Kidney tubule cell (primary cell): ENCODE measurements at places on chromosomes 12 and 14.

DNA sequence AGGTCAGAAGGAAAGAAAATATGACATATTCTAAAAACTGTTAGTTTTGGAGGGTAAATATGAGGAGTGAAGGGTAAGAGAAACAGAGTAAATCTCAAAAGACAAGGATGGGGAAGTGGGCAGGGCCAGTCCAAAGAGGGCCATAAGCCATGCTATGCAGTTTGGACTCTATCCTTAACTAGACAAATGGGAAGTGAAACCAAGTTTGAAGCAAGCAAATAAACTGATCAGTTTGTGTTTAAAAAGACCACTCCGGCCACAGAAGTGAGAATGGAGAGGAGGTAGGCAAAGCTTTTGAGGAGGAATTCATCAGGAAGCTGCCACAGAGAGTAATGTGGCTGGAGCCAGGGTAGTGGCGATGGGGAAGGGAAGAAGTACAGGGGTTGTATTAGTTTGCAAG, 37.5 kb upstream of the DAAM1 start:
- no peak for DNase-seq

DNA sequence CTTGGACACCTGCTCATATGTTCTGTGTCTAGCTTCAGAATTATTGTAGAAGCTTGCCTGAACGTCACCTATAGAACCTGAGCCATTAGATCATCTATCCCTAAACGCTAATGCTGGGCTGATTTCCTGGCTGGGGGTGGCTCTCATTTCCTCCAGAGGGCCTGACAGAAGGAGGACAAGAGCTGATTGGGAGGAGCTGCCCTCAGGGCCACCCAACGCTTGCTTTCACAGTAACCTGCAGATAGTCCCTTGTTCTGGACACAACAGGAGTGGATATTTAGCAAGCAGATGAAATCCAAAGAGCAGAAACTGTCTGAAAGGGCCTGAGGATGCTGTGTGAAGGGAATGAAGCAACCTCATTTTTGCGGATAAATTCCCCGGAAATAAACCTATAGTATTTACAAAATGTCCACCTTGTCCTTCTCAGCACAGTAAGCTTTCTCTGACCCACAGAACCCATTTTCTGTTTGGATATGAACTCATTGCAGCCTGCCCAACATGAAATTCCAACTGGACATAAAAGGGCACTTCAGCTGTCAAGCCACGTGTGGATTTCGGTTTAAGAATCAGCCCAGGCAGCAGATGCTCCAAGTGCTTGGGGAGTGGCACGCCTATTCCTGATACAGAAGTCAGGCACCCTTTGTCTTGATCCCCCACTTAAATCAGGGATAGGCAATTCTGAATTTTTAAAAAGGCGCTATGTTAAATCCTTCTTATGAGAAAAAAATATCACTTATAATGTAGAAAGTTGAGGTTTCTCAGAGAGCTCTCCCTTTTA, 32.8 kb upstream of the TUBA1C start:
- no peak for DNase-seq

GRCh38 chr14:39768589-39768988, 336.4 kb upstream of the FBXO33 start:
- DNase-seq: peak; percentile 12

- DNase-seq: no peak
Measured at GRCh38 chr14:77469067-77469505, 11.2 kb downstream of the AHSA1 start.

DNA sequence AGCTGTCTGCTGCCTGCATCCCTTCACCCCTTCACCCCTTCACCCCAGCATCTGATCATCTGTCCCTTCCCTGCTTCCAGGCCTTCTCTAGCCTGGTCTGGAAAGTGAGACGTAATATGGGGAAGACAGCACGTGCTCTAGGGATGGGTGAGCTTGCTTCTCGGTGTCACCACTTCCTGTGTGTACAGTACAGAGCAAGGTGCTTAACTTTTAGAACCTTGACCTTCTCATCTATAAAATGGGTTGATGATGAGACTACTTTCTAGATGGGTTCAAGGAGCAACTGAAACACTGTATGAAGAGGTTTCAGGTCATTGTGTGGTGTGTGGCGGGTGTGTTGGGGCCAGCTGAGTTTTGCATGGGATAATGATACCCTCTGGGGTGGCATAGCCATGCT, 140.5 kb downstream of the TSPAN9 start:
- no peak for DNase-seq

DNA sequence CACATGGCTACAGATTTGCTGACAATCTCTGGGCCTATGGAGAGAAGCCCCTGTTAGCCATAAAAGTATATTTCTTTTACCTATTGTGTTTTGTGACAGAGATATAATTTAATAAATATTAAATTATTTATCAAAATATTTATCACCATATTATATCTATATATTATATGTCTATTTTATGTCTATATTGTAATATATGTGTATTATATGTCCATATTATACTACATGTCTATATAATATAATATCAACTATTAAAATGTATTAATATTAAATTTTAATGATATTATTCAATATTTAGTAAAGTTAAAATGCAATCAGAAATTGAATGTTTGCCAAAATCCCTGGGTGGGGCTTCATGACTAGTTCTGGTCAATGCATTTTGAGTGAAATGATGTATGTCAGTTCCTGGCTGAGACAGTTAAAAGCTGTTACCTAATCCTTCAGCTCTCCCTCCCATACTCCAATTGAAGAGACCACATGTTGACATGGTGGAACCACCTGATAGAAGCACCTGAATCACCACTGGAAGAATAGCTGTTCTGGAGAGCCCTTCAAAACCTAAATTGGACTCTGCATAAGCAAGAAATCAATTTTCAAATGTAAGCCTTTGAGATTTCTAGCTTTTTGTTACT, 357.3 kb upstream of the DDHD1 start:
- no peak for DNase-seq

GRCh38 chr14:75373616-75374015, 54.2 kb upstream of the JDP2 start:
- DNase-seq: no peak

DNA sequence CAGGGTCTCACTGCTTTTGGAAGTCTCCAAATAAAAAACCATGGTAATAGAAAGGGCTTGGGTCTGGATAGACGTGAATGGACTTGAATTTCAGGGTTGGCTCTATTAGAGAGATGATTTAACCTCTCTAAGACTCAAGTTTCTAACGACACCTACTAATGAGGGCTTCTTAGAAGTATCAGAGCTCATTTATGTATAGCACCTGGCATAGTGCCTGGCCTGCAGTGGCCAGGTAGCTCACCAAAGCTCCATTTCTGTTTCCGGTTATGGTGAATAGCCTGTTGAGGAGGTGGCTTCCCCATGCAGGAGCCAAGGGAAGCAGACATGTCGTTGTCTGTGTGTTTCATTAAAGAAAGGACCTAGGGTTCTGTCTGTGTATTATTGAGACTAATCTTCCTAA, 108.6 kb downstream of the ETV6 start:
- DNase-seq: no peak

DNA sequence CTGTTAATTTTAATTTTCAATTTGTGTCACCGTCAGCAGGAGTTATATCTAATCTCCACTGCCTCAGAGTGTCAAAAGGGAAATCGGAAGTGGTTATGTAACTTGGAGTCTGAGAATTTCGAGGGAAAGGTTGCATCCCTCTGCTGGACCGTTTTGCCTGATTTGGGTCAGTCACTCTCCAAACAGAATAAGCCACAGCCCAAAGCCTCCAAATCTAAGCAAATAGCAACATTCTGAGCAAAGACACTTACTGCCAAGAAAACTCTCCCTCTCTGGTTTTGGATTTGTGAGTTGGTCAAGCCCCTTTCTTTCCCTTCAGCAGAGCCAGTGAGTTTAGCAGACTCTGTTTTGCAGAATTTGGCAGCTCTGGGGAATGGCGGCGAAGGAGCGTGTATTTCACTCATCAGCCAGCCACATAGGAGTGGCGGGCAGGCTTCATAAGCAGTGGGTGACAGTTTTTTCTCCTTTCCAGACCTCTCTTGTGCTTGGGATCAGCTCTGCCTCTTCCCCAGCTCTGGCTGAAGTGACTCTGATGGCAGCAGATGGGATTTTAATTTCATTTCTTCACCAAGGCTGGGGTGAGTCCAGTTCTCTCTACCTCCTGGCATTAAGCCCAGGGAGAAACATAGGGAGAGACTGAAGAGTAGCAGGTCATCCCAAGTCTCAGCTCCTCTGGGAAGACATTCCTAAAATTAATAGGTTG, 218.7 kb upstream of the NOS1 start:
- DNase-seq: no peak

DNA sequence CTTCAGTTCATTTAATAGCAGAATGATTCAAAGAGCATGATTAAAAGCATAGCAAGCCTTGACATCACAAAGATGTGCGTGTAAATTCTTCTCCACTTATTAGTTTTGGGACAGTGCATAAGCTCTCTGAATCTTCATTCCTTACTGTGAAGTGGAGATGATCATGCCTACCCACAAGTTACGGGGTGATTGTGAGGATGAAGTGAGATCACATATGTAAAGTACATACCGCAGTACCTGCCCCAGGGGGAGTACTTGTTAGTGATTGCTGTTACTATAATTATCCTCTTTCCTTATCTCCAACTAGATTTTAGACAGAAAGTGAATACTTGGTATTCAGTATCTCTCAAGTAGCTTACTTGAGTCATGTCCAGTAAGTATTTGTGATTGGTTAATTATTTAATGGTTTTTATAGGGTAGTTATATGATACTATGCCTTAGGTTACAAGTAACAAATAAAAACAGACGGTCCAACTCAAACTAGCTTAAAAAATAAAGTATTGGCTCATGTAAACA, 6.0 kb downstream of the RAD9B start:
- no peak for DNase-seq

DNA sequence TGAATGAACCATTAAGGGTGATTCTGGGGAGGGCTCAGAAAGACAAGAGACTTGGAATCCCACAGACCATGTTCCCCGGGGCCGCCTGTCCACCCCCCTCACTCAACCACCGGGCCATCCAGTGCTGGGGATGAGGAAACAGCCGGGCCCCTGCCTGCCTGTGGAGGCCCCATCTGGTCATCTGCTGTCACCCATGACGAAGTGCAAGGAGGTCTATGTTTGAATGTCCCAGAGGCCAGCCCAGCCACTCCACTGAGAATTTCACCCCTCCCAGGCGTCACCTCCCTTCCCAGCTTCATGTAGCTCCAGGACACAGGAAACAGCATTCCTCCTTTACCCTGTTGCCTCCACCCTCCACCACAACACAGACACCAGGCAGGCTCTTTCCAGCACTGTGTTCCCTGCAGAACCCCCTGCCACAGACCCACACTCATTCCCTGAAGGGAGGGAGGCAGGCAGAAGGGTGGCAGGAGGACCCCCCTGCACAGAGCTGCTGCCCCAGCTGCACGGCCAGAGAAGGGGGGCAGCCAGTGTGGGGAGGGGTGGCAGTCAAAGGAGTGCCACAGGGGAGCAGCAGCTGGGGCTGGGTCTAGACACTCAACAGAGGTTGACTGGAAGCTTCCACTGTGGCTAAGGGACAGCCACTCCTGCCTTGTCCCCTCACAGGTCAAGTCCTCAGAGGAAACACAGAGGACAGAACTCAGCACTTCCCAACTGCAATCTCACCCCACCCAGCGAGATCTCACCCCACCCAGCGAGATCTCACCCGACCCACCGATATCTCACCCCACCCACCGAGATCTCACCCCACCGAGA, 50.3 kb upstream of the PPP2R5C start:
- no peak for DNase-seq

- peak; percentile 28 for DNase-seq
Measured at GRCh38 chr12:58504143-58504938, 416.0 kb downstream of the LRIG3 start.

- no peak for DNase-seq
Measured at GRCh38 chr12:123483602-123484248, 25.8 kb downstream of the SNRNP35 start.

- DNase-seq: peak; percentile 80
Measured at GRCh38 chr12:27981874-27982273, 9.3 kb upstream of the PTHLH start.

DNA sequence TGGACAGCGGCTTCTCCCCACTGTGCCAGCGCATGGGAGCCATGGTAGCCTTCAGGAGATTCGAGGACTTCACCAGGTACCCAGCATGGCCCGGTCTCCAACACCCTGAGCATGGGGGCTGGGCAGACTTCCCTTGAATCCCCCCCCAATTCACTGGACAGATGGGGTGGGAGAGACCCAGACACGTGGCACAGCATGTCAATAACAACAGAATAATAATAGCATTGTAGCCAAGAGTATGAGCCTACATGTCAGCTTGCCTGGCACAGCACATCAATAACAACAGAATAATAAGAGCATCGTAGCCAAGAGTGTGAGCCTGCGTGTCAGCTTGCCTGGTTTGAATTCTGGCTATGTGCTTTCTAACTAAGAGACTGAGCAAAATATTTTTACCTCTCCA, 76.4 kb downstream of the FOXN4 start:
- no peak for DNase-seq

GRCh38 chr14:101243587-101244338, 317.5 kb upstream of the DIO3 start:
- no peak for DNase-seq

DNA sequence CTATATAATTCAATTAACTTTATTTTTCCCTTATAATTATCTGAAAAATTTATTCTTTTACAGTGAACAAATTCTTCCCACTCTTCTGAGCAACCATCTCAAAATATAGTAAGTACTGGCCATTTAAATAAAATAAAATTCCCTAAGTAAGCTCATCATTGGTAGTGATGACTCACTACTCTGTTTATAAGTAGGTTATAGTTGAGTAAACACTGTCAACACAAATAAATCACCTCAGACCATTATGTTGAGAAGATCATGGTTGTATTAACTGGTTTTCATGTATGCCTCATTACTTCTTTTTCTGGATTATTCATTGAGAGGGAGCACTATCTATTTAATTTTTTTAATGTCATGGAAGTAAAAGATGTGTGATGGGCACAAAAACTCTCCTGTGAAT, 220.5 kb downstream of the SEC23A start:
- no peak for DNase-seq

- DNase-seq: peak; percentile 8
Measured at GRCh38 chr14:90632451-90632850, 183.8 kb downstream of the TTC7B start.

DNA sequence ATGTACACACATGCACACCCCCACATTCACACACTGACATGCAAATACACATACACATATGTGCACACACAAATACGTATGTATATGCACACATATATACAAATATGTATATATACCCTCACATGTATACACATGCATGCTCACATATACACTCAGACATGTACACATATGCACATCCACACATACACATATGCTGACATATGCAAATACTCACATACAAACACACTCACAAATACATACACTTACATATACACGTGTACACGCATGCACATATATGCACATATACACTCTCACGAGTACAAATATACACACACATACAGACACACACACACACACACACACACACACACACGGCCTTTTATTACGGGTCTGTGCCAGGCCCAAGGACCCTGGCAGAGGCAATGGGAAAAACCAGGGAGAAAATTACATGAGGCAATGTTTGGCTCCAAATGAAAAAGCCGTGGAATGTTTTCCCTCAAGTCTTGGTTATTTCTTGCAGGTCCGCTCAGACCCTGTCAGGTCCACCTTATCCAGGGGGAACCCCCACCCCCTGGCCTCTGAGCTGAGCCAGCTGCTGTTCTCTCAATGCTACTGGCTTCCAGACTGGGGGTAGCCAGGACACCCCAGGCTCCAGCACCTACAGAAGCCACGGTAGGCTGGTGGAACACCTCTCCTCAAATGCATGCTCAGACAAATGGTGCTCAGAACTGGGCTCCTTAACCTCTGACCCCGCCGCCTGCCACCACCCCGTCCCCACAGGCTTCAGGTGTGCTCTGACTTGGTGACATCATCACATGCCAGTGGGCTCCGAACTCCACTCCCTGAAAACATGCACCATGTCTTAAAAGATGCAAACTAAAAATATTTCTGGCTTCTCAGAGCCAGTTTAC, 54.7 kb downstream of the BCL11B start:
- DNase-seq: no peak
